ENCODE measurements at places on chromosomes 11 and 22. TPM values are rescaled to one million over a fixed set of nuclear protein-coding genes. Genes with fewer than 3 reads are reported as not detected.

LRRN4CL gene
- total RNA-seq: 28.4 TPM

SLC25A45 gene
- total RNA-seq: 12.0 TPM

MMP27 gene
- total RNA-seq: not detected

OR51B2 gene
- total RNA-seq: 0.40 TPM

IL18 gene
- total RNA-seq: 20.3 TPM

OR52M1 gene
- total RNA-seq: not detected

KRTAP5-2 gene
- total RNA-seq: not detected

ARHGAP42 gene
- 120 TPM for total RNA-seq

TESMIN gene
- total RNA-seq: 1.5 TPM

PNPLA3 gene
- 7.8 TPM for total RNA-seq

ATP5MG gene
- total RNA-seq: 117 TPM

GNG3 gene
- total RNA-seq: 1.4 TPM

CPT1A gene
- 55.9 TPM for total RNA-seq

NAT10 gene
- 46.3 TPM for total RNA-seq

INPP5J gene
- total RNA-seq: 1.9 TPM

IL18BP gene
- total RNA-seq: 13.5 TPM

DERL3 gene
- total RNA-seq: 2.7 TPM

SHISA8 gene
- total RNA-seq: 0.40 TPM

GTSE1 gene
- total RNA-seq: 0.49 TPM

THY1 gene
- 3.8 TPM for total RNA-seq

TPST2 gene
- 26.6 TPM for total RNA-seq

DMC1 gene
- total RNA-seq: 4.7 TPM

SMCO4 gene
- 12.3 TPM for total RNA-seq

P4HA3 gene
- 0.45 TPM for total RNA-seq

NLRP10 gene
- not detected for total RNA-seq

DHCR7 gene
- 49.8 TPM for total RNA-seq

SLC37A4 gene
- total RNA-seq: 14.8 TPM

CCDC87 gene
- 0.22 TPM for total RNA-seq

CYB5R2 gene
- total RNA-seq: 96.4 TPM

C11orf97 gene
- not detected for total RNA-seq

FGF4 gene
- total RNA-seq: 9.2 TPM

CARD18 gene
- not detected for total RNA-seq

MOV10L1 gene
- 1.6 TPM for total RNA-seq

ZNF214 gene
- total RNA-seq: 8.3 TPM

RBFOX2 gene
- total RNA-seq: 77.7 TPM

TCN2 gene
- total RNA-seq: 21.6 TPM

Data from sciatic nerve (tissue), 2 donors.